ENCODE measurements at places on chromosomes 16 and 17.

DNA sequence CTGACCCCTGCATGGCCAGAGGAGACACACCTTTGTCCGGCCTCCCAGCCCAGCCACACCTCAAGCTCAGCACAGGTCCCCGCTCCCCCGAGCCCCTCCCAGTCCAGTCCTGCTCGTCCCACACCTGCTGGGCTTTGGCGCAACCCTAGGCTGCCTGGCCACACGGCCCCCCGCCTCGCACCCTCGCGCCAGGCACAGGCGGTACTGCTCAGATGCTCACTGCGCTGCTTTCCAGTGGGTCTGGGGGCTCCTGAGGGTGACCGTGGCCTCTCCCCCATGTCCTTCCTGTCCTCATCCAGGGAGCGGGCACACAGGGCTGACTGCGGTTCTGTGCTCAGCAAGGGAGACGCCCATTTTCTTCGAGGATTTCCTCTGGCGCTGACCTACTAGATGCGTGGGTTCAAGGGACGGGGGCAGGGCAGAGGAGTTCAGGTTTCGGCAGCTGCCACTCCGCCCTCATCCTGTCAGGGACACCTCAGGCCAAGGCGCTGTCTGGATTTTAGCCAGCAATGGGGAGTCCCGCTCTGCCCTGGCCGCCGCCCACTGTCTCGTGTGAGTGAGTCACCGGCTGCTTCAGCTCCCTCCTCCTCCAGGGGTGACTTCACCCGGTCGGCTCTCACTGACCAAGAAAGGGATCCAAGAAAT lies 118.0 kb upstream of the ZNF469 start:
- DNase-seq = peak; percentile 97

GRCh38 chr17:68246271-68247028 lies 1.4 kb upstream of the AMZ2 start:
- no peak for DNase-seq

DNA sequence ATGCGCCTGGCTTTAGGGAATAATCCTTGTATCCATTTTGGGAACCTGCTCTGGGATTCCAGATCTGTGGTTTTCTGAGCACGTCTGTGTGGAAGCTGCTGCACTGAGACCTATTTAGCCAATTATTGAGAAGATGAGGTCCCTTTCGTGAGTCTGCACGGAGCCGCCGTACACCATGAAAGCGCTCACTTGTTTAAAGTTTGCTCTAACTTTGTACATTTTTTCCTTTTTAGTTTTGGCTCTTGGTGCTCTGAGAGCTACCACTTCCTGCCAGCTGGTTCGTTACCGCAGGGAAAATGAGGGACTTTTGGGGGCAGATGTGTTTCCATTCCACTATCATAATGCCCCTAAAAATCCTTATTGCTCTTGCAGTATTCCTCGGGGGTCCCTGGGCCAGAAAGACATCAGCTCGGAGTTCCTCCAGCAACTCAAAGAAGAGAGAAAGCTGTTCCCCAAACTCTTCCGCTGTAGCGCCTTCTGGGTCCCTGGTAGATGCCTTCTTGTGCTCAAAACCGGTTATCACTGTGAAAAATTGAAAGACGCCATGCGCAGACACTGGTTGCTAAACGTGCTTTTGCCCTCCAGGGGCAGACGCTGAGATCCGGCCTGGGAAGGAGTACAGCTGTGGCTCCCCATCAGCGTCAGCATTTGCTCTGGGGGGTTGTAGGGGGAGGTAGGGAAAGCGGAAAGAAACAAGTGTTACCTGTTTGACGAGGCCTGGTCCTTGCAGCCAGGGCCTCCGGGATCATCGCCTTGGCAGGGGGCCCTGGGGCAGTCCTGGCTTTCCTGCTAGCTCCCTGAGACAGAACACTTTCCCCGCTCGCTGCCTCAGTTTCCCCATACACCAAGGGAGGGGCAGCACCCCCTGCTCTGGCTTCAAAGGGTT lies 238.1 kb downstream of the MRTFB start:
- DNase-seq = peak; percentile 57

GRCh38 chr16:48426244-48427141 lies 41.3 kb upstream of the SIAH1 start:
- peak; percentile 39 for DNase-seq

- no peak for DNase-seq
Measured at GRCh38 chr17:57050306-57050705, 34.7 kb upstream of the AKAP1 start.

- DNase-seq = no peak
Measured at GRCh38 chr16:31664683-31665482, 137.2 kb downstream of the AHSP start.

DNA sequence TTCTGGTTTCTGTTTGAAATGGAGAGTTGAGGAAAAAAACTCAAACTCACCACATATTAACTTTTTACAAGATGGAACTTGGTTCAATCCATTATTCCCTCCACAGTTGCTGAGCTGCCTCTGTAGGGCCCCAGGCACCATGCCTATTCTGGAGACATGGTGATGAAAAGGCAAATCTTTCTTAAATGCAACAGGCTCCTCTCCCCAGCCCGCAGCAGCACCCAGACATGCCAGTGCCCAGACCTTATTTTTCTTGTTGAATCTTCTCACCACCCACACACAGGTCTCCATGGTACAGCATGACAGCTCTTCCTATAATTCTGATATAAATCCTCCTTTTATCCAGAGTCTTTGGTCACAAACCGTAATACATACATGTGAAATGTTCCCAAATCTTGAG lies 7.6 kb downstream of the CYTH1 start:
- no peak for DNase-seq

DNA sequence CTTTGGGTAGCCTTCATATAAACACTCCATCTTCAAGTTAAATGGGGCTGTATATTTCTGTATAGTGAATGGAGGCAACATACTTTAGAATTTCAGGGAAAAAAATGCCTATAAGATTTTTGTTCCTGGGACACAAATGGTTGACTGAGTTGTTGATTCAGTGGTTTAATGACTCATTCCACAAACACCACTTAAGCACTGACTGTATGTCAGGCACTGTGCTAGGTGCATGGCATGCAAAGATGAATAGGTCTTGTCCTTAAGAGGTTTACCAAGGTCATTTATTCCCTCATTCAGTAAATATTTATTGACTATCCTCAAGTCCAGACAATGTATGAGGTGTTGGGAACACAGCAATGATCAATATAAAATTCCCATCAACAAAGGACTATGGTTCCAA lies 417.1 kb downstream of the CA10 start:
- no peak for DNase-seq

DNA sequence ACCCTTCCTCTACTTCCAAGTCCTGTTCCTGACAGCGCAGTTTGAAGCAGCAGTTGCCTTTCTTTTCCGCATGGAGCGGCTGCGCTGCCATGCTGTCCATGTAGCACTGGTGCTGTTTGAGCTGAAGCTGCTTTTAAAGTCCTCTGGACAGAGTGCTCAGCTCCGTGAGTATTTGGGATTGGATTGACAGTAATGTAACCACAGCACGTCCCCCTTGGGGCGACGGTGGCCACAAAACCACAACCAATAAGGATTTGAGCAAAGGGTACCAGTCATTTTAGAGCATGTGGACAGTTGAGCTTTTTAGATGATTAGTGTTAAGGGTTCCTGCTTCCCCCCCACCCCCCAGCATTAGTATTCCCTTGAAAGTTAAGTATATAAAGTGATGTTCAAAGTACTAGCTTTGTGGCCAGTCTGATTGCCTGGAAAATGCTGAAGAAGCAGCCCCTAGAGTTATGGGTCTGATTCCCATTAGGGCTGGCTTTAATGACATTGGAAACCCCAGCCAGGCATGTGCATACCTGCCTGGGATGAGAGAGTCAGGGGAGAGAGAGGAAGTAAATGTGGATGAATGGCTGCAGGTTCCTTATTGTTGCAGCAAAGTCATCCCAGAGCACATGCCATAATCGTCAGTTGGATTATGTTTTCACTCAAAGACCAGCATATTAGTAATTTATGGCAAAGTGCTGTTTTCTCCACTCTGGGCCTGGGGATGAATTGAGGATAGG lies 31.6 kb upstream of the SLC12A3 start:
- DNase-seq = no peak

GRCh38 chr16:85003725-85004586 lies 7.4 kb downstream of the ZDHHC7 start:
- DNase-seq = no peak

- peak; percentile 80 for DNase-seq
Measured at GRCh38 chr16:48498769-48499631, 111.0 kb downstream of the N4BP1 start.

DNA sequence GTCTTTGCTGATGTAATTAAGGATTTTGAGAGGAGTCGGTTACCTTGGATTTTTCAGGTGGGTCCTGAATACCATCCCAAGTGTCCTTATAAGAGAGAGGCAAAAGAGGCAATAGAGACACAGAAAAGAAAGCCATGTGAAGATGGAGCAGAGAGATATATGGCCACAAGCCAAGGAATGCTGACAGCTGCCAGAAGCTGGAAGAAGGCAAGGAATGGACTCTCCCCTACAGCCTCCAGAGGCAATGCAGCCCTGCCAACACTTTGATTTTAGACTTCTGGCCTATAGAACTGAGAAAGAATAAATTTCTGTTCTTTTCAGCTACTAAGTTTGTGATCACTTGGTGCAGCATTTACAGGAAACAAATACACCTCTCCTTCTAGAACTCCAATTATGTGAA lies 8.2 kb upstream of the RNFT1 start:
- peak; percentile 14 for DNase-seq

- peak; percentile 57 for DNase-seq
Measured at GRCh38 chr17:31527606-31528005, 136.1 kb downstream of the RAB11FIP4 start.

- no peak for DNase-seq
Measured at GRCh38 chr17:1727258-1727789, 2.8 kb downstream of the WDR81 start.

- peak; percentile 21 for DNase-seq
Measured at GRCh38 chr17:11144358-11145233, 96.4 kb upstream of the SHISA6 start.

- DNase-seq = peak; percentile 85
Measured at GRCh38 chr17:32350666-32351418, 885 bp downstream of the ZNF207 start.

- no peak for DNase-seq
Measured at GRCh38 chr17:28413804-28414203, 7.8 kb upstream of the SLC46A1 start.

DNA sequence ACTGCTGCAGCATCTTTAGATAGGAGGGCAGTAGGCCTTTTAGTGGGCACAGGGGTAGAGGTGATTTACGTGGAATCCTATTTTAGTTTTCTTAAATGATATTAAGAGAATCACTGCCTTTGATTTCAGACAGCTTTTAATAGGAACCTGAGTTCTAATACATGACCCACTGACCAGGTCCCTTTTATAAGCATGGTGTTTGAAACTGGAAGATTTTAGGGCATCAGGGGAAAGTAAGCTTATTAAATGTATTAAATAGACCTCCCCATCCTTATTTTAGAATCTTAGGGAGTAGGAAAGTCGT lies 2.0 kb downstream of the MSL1 start:
- no peak for DNase-seq

DNA sequence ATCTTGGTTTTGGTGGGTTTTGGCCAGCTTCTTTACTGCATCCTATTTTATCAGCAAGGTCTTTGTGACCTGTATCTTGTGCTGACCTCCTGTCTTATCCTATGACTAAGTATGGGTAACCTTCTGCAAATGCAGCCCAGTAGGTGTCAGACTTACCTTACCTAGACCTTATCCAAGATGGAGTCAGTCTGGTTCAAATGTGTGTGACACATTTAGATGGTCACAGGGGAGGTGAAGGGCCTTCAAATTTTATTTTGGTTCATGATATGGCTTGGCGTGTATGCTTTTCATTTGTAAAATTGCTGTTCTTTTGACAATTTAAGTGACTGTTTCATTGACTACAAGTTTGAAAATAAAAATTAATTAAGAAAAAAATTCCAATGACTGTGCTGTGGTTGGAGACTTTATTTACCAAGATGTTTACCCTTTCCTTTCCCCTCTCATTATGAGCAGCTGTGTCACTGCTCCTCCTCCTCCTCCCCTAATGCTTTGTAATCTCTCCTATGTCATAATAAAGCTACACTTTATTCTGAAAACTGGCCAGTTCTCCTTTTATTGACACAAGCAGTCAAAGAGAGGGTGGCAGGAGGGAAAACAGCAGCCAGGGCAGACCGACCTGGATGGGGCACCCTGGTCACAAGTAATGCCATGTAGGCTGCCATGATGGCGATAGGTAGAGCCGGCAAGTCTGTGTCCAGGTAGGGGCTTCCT lies 49.4 kb downstream of the TNFRSF13B start:
- no peak for DNase-seq

- DNase-seq = peak; percentile 89
Measured at GRCh38 chr17:60139438-60140285, 10.1 kb upstream of the CA4 start.

DNA sequence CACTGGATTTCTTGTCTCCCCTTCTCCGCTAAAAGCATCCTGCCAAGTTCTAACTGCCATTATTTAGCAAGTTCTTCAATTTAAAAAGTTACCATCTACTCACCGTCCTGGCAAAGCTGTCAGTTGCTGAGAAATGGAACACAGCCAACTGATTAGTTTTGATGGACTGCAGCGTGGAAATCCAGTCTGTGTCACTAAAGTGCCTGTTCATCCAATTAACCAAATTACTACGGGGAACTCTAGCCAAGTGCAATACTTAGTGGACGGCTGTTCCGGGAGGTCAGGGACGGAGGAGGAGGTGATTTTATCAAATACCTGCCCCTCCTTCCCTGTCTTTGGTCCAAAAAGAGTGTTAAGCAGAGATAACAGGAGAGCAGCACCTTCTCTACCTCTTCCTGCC lies 260.7 kb downstream of the MAF start:
- no peak for DNase-seq

GRCh38 chr17:77132411-77133086 lies 8.2 kb upstream of the SEC14L1 start:
- DNase-seq = peak; percentile 52

GRCh38 chr16:64051824-64052223 lies 1070.0 kb downstream of the CDH11 start:
- peak; percentile 39 for DNase-seq

DNA sequence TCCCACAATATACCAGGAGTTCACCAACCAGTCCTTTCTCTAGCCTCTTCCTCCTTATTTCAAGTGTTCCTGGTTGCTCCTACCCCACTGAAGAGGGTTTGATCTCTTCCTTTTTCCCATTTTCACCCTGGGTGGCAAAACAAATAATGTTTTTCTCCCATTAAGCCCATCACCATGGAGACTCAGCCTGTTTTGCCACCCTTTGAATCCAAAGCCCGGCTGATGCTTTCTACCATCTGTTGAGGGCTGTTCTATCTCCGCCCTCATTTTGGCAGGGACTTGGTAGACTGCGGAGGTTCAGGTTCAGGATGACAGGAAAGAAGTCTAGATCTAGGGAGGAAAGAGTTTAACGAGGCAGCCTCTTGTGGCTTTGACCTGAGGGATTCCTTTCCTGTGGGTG lies 2.6 kb downstream of the DNAH2 start:
- DNase-seq = no peak

GRCh38 chr16:27428026-27428785 lies 26.2 kb downstream of the IL21R start:
- no peak for DNase-seq

GRCh38 chr16:29025218-29025617 lies 40.4 kb downstream of the LAT start:
- DNase-seq = no peak
